PC-9 (cell line): ENCODE measurements at places on chromosomes 12 and 14. TPM values are rescaled to one million over a fixed set of nuclear protein-coding genes. Genes with fewer than 3 reads are reported as not detected.

GRCh38 chr12:49868952-49869815 lies 26.3 kb upstream of the BCDIN3D start:
- no peak overlapping the region for H3K27ac ChIP-seq
- no peak overlapping the region for H3K4me3 ChIP-seq
- H3K36me3 ChIP-seq, result no peaks in the 10 kb centered on the region
- no peaks in the 10 kb centered on the region for H3K27me3 ChIP-seq
- peaks cover 30% of the 10 kb centered on the region for H3K4me1 ChIP-seq

DNA sequence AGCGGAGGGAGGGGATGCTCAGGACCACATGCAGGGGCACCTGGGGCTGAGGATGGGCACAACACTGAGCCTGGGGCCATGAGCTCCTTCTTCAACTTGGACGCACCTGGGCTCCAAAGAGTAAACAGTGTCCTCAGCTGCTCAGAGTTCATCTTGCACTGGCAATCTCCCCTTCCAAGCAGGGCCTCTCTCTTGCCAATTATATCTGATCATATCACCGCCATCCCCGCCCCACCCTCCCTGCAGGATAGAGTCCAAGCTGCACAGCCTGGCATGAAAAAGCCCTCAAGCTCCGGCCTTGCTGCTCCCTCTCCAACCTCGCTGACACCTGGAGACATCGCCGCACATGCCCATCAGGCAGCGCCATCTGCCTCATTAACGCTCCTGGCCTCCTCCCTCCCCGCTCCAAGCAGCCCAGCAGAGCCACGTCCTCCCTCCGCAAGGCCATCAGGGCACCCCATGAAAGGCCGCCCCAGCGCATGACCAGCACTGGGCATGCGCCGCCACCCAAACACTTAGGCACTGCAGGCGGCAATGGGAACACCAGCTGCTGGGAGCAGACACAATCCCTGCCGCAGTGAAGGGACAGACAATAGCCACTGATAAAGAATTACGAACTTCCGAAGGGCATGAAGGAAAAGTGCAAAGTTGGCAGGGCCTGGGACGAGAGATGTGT lies 88.8 kb downstream of the CHGA start:
- H3K36me3 ChIP-seq, result no peaks in the 10 kb centered on the region
- no peaks in the 10 kb centered on the region for H3K27me3 ChIP-seq
- H3K27ac ChIP-seq, result no peak overlapping the region
- no peak for DNase-seq
- H3K4me1 ChIP-seq, result peaks cover 25% of the 10 kb centered on the region
- no peak overlapping the region for H3K4me3 ChIP-seq

GRCh38 chr14:86035882-86036281 lies 505.9 kb downstream of the FLRT2 start:
- no peak for DNase-seq
- no peaks in the 10 kb centered on the region for H3K4me1 ChIP-seq
- no peak overlapping the region for H3K4me3 ChIP-seq
- no peaks in the 10 kb centered on the region for H3K27me3 ChIP-seq
- H3K27ac ChIP-seq, result no peak overlapping the region

The POU6F1 gene
- 5.3 and 7.0 TPM in 2 replicates for total RNA-seq

DNA sequence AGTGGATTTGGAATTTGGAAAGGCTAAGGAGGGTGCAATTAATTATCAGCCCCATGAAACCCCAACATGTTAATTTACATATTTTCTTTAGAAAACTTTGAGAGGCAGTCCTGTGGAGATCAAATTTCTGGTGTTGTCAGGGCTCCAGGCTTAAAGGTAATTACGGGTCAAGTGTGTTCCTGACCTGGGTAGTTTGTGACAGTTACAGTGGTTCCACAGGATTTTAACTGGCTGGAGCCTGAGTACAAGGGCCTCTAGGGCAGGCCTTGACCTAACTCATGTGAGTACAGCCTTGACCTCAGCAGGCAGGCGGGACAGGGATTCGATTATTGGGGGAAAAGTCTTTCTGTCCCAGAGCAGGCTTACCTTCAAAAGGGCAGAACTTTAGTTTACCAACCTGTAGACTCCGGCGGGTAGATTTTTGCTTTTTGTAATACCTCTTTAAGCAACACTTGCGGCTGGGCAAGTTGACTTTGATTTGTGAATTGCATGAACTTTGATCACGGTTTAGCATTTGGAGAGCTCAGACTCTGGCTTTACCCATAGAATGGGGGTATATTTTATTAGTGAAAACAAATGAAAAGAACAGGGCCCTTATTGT lies 8.4 kb upstream of the PPTC7 start:
- H3K27me3 ChIP-seq, result no peaks in the 10 kb centered on the region
- no peaks in the 10 kb centered on the region for H3K36me3 ChIP-seq
- H3K4me1 ChIP-seq, result peaks cover 18% of the 10 kb centered on the region
- no peak for DNase-seq

DNA sequence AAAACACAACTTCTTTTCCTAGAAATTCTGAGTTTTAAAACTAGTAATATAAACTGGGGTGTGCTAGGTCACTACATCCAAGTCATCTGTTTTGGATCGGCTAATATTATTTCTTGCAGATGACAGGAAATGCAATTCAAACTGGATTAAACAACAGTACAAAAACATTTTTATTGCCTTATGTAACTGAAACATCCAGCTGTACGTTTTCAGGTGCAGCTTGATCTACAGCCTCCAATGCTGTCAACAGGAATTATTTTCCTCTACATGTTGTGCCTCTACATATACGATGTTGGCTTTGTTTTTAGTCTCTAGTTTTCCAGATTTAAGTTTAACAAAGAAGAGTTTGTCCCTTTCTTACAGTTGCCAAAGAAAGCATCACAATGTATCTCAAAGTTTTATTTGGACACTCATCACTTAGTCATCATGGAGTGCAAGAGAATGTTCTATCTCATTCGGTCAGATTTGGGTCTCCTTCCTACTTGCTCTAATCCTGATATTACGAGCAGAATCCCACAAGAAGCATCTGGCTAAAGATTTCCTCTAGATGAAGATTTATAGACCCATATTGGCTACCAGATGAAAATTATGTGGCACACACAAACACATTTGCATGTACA lies 326.7 kb downstream of the SLC6A15 start:
- H3K36me3 ChIP-seq, result no peaks in the 10 kb centered on the region
- no peaks in the 10 kb centered on the region for H3K4me1 ChIP-seq
- H3K4me3 ChIP-seq, result no peak overlapping the region
- H3K27ac ChIP-seq, result no peak overlapping the region

GRCh38 chr12:67712011-67712410 lies 63.5 kb downstream of the DYRK2 start:
- peaks cover 55% of the 10 kb centered on the region for H3K4me1 ChIP-seq
- H3K27ac ChIP-seq, result no peak overlapping the region
- DNase-seq, result no peak

DNA sequence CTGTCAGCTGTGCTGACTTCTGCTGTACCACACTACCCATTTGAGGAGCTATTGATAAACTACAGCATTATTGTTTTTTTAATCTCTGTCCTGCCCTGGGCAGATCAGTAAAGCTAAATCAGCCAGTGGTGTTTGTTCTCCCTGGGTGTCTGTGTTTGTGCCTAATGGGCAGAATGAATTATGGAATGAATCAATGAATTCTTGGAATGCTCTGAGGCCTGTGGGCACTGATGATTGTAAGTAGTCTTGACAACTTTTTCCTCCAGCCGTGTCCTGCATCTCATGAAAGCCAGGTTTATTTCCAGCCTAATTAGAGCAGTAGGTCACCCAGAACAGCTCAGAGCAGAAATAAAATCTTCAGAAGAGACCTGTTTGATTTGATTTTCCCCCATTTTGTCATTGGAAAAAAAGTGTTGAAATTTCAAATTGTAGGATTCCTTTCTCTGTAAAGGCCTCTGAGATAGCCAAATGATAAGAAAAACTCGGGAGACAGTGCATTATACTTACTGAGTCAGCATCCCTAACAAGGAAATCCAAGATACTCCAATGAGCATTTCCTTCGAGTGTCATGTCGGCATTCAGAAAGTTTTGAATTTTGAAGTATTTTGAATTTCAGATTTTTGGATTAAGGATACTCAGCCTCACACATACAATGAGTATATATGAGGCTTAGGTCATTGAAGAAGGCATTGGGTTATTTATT lies 19.4 kb upstream of the EVL start:
- no peak overlapping the region for H3K4me3 ChIP-seq
- H3K36me3 ChIP-seq, result no peaks in the 10 kb centered on the region
- H3K4me1 ChIP-seq, result no peaks in the 10 kb centered on the region
- H3K27ac ChIP-seq, result no peak overlapping the region

The EEA1 gene
- 10.1 and 15.7 TPM in 2 replicates for total RNA-seq

The DDX47 gene
- 192 and 196 TPM in 2 replicates for total RNA-seq

- H3K4me3 ChIP-seq, result no peak overlapping the region
- 0 out of 2 replicates have a peak overlapping the region, but pooled peaks have one; percentile 5 for H3K27ac ChIP-seq
- H3K27me3 ChIP-seq, result no peaks in the 10 kb centered on the region
- peaks cover 18% of the 10 kb centered on the region for H3K4me1 ChIP-seq
These were observed 35.1 kb upstream of the BATF start for GRCh38 chr14:75487155-75487671.

DNA sequence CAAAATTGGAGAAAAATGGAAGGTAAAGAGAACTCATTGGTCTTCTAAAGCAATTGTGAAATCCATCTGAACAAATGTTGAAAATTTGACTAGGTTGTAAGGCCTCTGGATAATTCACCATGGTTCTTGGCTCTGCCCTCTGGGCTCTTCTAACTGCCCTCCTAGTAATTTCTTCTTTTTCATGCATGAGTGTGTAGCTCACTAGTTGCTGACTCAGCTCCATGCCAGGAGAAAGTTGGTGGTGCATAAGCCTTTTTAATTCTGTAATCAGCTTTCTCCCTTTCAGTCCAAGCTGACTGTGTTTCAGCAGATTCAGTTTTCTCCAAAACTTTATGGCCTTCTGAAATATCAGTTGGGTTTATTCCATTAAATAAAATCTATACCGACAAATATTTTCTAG lies 877.8 kb upstream of the ATXN7L3B start:
- H3K4me3 ChIP-seq, result no peak overlapping the region
- no peaks in the 10 kb centered on the region for H3K27me3 ChIP-seq
- no peaks in the 10 kb centered on the region for H3K36me3 ChIP-seq
- no peak for DNase-seq
- H3K27ac ChIP-seq, result no peak overlapping the region

GRCh38 chr12:55727643-55728185 lies 1.1 kb downstream of the CD63 start:
- H3K4me1 ChIP-seq, result peaks cover 30% of the 10 kb centered on the region
- H3K27ac ChIP-seq, result peak overlapping the region; percentile 84
- peaks cover 11% of the 10 kb centered on the region; the same call in 1 of the 2 replicates for H3K36me3 ChIP-seq
- peak; percentile 53 for DNase-seq
- no peaks in the 10 kb centered on the region for H3K27me3 ChIP-seq

- no peak overlapping the region for H3K27ac ChIP-seq
- H3K27me3 ChIP-seq, result 0 out of 2 replicates have a peak, but pooled peaks cover 3% of the 10 kb centered on the region
- no peaks in the 10 kb centered on the region for H3K4me1 ChIP-seq
- no peak overlapping the region for H3K4me3 ChIP-seq
These were observed 82.3 kb downstream of the PDE3A start for GRCh38 chr12:20450591-20451180.

The SLC5A8 gene
- total RNA-seq, result not detected in 2 replicates

DNA sequence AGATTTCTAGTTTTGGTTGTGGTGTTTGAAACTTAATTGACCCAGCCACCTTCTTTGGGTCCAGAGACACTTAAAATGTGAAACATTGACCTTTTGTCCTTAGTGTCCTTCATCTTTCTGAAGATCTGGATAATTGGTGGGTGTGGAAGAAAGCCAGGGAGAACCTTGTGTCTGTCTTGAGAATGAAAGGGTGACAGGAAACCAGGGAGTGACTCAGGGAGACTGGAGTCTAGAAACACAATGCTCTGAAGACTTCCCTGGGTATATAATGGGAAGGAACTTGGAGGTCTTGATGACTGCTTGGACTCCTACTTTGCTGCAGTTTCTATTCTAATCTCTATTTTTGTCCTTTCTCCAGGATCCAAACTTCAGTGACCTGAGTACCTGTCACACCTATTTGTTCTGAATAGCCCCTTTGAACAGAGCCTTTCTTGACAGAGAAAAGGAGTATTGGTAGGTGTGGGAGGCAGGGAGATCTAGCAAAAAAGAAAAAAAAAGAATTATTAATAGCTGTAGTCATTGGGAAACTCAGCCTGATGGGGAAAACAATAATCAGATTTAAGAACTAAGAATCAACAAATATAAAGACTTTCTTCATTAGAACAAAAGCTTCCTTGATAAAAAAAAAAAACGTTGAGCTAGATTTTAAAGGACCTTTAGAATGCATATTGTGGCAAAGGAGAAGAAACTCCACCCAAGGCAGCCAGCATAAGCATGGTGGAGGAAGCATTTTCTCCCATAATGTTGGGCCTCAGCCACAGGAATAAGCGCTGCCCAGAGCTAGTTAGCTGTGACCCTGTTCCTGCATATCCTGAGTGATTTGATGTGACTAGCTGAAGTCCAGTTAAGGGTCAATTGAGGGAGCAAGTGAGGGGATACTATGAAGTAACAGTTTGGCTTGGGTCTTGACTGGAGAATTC lies 77.9 kb upstream of the HOXC13 start:
- H3K36me3 ChIP-seq, result no peaks in the 10 kb centered on the region
- DNase-seq, result no peak
- H3K4me3 ChIP-seq, result no peak overlapping the region
- H3K27me3 ChIP-seq, result no peaks in the 10 kb centered on the region

The CD69 gene
- total RNA-seq, result not detected in 2 replicates

GRCh38 chr14:24443053-24443665 lies 583 bp upstream of the SDR39U1 start:
- peak overlapping the region; percentile 86 for H3K4me3 ChIP-seq
- peak overlapping the region; percentile 96 for H3K27ac ChIP-seq
- H3K27me3 ChIP-seq, result no peaks in the 10 kb centered on the region
- H3K4me1 ChIP-seq, result no peaks in the 10 kb centered on the region
- no peak for DNase-seq

GRCh38 chr12:54047160-54047963 lies 6.3 kb upstream of the HOXC4 start:
- no peak overlapping the region for H3K4me3 ChIP-seq
- H3K27ac ChIP-seq, result no peak overlapping the region
- no peak for DNase-seq
- H3K27me3 ChIP-seq, result peaks cover 36% of the 10 kb centered on the region

DNA sequence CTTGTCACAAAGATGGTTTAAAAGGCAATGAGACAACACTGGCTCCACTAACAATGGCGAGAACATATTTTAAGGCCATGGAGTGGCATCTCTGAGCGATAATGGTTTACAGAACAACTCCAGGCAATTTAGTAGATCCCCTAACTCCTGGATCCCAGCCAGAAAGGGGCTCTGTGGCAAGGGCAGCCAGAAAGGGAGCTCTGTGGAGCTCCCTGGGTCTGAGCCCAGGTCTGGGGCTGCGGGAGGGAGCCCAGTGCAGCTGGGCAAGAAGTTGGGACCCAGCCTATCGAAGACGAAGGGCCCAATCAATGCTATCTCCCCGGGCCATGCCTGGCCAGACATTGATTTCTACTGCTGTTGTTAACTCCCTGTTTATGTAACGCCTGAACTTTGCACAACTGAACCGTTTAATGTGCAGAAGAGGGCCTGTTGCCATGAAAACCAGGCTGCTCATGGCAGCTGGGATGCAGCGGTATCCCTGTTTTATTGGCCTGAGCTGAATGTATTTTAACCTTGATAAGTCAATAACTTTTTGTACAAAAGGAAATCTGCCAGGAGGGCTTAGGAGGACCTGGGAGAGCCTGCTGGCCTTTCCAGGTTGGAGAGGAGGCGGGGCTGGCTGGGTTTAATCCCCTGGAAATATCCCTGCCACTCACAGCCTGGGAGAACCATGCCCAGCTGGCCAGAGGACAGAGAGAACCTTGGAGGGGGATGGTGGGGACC lies 6.7 kb upstream of the FAM222A start:
- no peak overlapping the region for H3K4me3 ChIP-seq
- H3K36me3 ChIP-seq, result no peaks in the 10 kb centered on the region
- no peaks in the 10 kb centered on the region for H3K27me3 ChIP-seq
- no peak for DNase-seq
- no peak overlapping the region for H3K27ac ChIP-seq
- H3K4me1 ChIP-seq, result peaks cover 14% of the 10 kb centered on the region

The GLS2 gene
- 1.3 and 2.9 TPM in 2 replicates for total RNA-seq

- DNase-seq, result no peak
- H3K36me3 ChIP-seq, result no peaks in the 10 kb centered on the region
- no peak overlapping the region for H3K27ac ChIP-seq
These were observed 158.9 kb upstream of the BTG1 start for GRCh38 chr12:92304371-92305055.
